PC-9 (cell line): ENCODE measurements at places on chromosomes 7 and 10.

DNA sequence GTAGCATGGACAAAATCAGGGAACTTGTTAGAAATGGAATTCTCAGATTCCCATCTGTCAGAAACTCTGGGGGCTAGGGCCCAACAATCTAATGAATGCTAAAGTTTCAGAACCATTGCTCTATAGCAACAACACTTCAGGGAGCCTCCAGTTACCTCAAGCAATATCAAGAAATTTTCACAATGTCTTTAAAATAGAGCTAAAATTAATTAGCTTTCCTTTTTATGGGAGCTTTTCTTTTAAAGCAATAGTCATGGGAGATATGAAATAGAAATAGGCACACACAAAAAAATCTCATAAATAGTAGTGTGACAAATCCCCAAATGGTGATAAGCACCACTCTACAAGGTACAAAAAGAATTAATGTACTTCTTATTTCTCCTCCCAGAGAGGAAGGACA, 80.9 kb downstream of the AASS start:
- H3K4me3 ChIP-seq, result no peak overlapping the region
- H3K27ac ChIP-seq, result no peak overlapping the region
- H3K27me3 ChIP-seq, result no peaks in the 10 kb centered on the region
- H3K4me1 ChIP-seq, result no peaks in the 10 kb centered on the region
- no peaks in the 10 kb centered on the region for H3K36me3 ChIP-seq

DNA sequence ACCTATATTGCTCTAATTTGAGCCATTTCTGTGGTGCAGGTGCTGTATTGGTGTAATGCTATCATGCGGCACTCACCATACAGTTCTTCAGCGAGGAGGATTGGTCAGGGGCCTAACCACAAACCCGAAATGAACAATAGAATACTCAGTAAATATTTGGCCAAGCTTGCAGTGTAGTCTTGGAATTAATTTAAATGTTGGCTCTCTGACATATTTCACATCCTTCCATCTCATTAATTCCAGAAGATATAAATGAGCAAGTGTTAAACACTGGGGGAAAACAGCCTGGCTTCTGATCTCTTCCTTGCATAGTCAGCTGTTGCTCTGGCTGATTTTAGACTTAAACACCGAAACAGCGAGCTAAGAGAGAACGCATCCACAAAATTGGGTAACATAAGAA, 663.1 kb upstream of the GHITM start:
- no peaks in the 10 kb centered on the region for H3K4me1 ChIP-seq
- H3K36me3 ChIP-seq, result no peaks in the 10 kb centered on the region
- H3K27me3 ChIP-seq, result no peaks in the 10 kb centered on the region
- no peak overlapping the region for H3K4me3 ChIP-seq

DNA sequence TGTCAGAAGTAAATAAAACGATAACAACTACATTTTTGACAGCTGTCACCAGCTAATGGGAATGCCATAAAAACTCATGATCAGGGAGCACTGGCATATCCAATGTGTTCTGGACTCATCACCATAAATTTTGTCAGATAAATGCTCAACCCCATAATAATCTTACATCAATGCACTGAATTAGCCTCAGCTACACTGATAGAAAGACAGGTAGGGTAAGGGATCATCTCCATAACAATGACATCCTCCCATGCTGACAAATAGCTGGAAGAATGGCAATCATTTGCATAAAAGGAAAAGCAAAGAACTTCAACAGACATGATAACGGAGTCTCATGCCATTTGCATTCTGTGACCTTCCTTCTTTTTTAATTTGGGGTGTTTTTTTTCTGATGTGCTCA, 352.8 kb upstream of the PFKP start:
- no peak for DNase-seq
- no peaks in the 10 kb centered on the region for H3K4me1 ChIP-seq
- H3K27ac ChIP-seq, result no peak overlapping the region
- H3K27me3 ChIP-seq, result no peaks in the 10 kb centered on the region; the same call in none of the 2 replicates

DNA sequence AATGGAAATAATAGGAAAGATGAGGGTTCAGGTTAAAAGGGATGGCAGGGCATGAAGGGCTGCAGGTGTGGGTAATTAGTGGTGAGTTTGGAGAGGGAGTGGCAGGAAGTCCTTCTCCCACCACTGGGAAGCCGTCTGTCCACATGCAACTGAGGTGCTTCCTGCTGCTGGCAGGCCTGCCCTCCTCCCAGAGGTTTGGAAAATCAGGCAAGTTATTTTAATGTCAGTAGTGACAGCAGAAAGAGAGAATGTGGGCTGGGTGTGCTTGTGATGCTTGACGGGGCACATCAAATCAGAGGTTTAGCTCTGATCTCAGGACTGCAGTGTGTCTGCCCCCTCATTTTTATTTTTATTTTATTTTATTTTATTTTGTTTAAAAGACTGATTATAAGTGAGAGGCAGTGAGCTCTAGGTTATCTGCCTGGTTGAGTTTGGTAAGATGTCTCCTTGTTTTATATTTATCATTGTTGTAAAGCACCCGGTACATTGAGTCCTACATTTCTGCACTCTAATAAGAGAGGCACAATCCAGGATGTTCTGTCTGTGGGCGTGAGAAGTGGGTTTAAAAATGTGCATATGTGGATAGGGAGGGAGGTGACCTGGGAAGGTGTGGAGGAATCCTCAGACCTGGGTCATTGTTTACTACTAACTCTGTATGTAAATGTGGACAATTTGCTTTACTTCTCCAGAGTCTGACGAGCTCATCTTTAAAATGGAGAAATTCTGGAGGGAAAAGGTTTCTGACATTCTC, 504.4 kb downstream of the LRMDA start:
- no peak for DNase-seq
- H3K27ac ChIP-seq, result no peak overlapping the region
- H3K4me1 ChIP-seq, result no peaks in the 10 kb centered on the region

GRCh38 chr7:127886248-127886647, 145.0 kb downstream of the LRRC4 start:
- no peak overlapping the region for H3K27ac ChIP-seq
- no peak overlapping the region for H3K4me3 ChIP-seq
- H3K36me3 ChIP-seq, result peaks cover 35% of the 10 kb centered on the region
- H3K27me3 ChIP-seq, result no peaks in the 10 kb centered on the region
